DMS153 (cell line): ENCODE measurements at places on chromosomes 12 and 14.

DNA sequence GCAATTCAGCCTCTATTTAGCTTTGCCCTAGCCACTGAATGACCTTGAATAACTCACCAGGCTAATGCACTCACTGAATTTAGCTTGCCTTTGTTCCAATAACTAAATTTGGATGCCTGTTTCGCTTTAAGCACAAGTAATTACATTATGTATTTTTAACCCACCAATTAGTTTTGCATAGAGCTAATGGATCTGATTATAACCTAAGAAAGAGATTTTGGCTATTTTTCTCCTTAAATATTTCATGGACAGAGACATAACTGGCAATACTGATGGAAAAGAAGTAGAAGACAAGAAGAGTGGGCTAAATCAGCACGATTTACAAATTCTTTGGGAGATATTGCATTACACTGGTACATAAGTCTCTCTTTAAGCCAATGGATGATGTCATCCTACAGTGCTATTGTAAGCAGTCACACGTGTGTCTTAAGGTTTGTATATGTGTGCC lies 85.7 kb downstream of the AKAP6 start:
- no peak for DNase-seq

GRCh38 chr12:122423258-122424165 lies 1.0 kb upstream of the CLIP1 start:
- DNase-seq: no peak

GRCh38 chr14:42013559-42013958 lies 406.9 kb downstream of the LRFN5 start:
- no peak for DNase-seq

DNA sequence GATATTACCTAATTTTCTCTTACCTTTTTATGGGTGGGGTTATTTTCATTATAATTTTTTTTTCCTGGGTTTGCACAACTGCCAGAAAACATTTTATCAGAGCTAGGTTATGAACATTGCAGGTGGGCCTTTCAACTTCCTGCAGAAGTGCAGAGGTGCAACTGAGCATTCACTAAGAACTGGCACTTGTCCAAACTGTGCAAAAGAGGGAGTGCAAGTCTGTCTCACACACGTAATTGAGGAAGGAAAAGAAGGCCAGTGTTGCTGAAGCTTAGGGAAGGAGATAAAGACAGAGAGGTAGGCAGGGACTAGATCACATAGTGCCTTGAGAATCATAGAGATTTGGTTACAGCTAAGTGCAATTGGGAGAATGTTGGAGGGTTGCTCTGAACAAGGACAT lies 14.1 kb upstream of the AMN1 start:
- DNase-seq: no peak

- DNase-seq: no peak
Measured at GRCh38 chr12:32379667-32380066, 19.7 kb upstream of the FGD4 start.

DNA sequence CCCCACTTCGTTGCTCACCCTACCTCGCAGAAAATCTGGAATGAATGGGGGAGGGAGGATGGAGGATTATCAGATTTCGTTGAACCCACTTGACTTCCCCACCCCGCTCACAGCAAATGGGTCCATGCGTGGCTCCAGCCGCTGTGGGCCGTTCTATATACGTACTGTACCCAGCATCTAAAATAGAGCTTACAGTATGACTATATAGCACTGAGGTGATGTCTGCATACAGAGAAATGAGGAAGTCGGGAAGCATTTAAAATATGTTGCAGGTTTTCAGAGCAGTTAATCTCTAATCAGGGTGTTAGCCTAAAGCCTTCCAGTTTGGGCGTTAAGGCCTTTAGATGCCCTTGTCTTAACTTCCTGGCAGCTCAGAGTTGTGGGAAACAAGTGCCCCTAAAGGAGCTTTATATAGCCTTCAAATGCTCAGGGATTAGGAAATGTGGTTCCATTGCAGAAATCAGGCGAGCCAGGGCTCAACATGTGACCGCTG lies 1.4 kb downstream of the BICDL1 start:
- DNase-seq: no peak

GRCh38 chr12:6955108-6956020 lies 4.2 kb downstream of the PTPN6 start:
- no peak for DNase-seq

- no peak for DNase-seq
Measured at GRCh38 chr12:31220633-31221550, 105.1 kb downstream of the SINHCAF start.

DNA sequence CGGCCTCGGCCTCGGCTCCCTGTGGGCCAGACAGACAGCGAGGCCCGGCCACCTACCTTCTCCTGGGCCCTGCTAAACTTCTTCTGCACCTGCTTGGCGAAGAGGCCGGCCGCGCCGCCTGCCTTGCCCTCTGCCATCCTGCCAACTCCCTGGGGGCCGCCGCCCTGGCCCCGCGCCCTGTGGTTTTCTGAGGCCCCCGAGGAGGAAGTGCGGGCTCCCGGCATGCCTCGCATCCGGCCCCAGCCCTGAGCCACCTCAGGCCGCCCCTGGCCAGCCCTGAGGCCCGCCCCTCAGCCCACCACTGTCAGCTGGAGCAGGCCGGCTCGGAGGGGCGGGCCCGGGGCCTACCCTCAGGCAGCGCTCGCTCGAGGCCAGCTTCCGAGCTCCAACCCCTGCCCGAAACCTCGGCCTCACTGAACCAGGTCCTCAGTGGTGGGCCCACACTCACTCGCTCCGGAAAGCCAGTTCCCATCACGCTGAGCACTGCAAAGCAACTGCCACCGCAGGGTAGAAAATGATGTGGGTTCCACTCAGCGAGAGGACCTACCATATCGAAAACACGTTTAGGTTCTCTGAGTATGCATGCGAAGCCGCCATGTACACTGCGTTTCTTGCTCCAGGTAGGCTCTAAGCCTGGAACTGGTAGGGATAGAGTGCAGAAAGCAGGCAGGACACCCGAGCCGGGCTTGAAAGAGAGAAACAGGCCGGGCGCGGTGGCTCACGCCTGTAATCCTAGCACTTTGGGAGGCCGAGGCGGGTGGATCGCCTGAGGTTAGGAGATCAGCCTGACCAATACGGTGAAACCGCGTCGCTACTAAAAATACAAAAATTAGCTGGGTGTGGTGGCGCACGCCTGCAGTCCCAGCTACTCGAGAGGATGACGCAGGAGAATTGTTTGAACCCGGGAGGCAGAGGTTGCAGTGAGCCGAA lies at the start of gene BIN2:
Gene BIN2 (minus strand): TSS at position 209 of the 930 bp plus-strand sequence. CDS start 72 bp downstream, at position 137.
- DNase-seq: no peak
